ENCODE measurements at places on chromosomes 7 and 10.

GRCh38 chr10:97190450-97190849, 4.7 kb upstream of the SLIT1 start:
- no peak for DNase-seq

- DNase-seq = no peak
Observed at GRCh38 chr10:85407088-85407487, 959.5 kb downstream of the GRID1 start.

DNA sequence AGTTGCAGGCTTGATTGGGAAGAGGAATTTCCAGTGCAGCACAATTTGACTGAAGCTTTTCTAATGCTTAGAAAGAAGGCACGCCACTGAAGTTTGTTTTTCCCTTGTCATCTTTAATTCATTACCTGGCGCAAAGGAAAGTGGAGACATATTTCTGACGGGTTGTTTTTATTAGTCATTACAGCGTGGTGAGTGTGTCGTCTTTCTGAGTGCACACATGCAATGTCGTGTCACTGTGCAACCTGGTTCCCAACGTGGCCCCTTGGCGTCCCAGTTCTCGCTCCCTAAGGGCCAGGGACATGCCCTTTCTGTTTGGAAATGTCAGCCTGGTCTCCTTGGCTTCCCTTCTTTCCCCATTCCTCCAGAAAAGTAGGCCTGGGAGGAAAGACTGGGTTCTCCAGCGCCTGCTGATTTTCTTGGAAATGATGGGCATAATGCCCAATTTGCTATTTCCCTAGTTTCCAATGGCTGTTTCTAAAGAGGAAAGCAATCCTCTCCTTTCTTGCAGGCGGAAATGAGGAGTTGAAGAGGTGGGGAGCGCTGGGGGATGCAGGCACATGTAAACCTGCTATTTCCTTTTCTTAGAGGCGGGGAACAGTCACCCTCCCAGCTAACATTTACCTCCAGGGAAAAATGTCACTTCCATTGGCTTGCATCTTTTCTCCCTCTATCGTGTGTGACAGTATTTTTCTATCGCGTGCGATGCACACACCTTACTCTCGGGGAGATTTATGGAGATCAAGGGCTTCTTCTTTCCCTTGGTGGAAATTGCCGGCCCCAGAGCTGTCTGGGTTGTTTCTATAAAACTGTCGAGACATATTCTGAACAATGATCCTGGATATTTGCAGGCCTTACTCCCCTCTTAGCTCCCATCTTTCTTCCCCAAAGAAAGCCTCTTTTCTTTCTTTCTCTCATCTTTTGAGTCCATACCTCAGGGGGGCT, 249.8 kb downstream of the ARHGAP12 start:
- no peak for DNase-seq

- DNase-seq = no peak
Observed at GRCh38 chr10:15795036-15795792, 65.1 kb downstream of the MINDY3 start.

GRCh38 chr7:44104860-44105771, 971 bp downstream of the AEBP1 start:
- no peak for DNase-seq

DNA sequence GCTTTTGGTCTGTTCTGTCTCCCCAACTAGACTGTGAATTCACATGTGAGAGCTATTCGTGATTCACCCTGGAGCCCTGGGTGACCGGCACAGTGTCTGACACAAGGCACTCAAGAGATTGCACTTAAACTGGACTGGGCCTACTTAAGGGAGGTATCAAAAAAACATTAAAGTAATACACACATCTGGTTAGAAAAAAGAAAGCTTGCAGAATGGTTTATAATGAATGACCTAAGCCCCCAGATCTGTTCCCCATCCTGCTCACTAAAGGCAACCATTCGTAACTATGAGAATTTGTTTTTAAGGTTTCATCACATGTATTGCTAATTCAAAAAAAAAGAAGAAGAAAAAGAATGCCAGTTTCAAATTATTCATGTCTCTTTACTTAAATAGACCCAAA, 74.5 kb downstream of the DGKI start:
- no peak for DNase-seq

GRCh38 chr7:131945313-131945911, 389.0 kb upstream of the PODXL start:
- no peak for DNase-seq

DNA sequence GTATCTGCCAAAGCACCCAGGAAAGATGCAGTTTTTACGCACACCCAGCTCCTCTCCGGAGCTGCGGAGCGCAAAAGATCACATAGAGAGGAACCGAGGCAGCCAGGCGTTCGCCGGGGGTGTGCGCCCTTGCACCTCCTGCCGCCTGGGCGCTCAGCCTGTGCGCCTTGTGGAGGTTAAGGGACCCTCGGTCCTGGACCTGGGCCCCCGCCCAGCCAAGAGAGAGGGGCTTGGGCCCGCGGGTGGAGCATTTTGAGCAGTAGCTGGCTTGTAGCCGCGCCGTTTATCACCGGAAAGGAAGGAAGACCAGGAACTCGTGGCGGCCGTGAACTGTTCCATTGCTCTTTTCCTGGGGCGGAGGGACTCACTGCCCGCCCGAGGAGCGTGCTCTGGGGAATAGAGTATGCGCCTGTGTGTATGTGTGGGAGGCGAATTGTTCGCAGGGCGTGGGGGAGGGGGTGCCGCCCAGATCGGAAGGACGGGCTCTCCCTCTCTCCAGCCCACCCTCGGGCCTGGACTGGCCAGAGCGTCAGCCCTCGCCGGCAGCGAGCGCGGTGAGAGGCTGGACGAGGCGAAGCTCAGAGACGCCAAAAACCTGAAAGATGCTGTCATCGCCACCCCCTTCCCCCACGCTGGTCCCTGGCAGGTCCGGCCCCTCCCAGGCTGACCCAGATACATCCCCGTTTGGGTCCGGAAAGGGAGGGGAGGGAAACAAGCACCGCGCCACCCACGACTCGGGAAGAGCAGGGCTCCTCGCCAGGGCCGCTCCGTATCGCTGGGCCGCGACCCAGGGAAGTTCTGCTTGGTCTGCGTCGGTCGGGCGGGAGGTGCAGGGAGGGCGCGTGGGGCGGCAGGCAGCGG, 1.2 kb upstream of the WNT2 start:
- DNase-seq = no peak

GRCh38 chr10:13699216-13699615, 112.5 kb downstream of the PRPF18 start:
- no peak for DNase-seq

- no peak for DNase-seq
Observed at GRCh38 chr7:30321882-30322192, 37.4 kb downstream of the ZNRF2 start.

- peak; percentile 2 for DNase-seq
Observed at GRCh38 chr7:34430456-34430855, 227.6 kb upstream of the NPSR1 start.

GRCh38 chr10:45581216-45581549, 91.4 kb downstream of the ZFAND4 start:
- no peak for DNase-seq

- no peak for DNase-seq
Observed at GRCh38 chr10:95327367-95327766, 36.6 kb upstream of the PDLIM1 start.

DNA sequence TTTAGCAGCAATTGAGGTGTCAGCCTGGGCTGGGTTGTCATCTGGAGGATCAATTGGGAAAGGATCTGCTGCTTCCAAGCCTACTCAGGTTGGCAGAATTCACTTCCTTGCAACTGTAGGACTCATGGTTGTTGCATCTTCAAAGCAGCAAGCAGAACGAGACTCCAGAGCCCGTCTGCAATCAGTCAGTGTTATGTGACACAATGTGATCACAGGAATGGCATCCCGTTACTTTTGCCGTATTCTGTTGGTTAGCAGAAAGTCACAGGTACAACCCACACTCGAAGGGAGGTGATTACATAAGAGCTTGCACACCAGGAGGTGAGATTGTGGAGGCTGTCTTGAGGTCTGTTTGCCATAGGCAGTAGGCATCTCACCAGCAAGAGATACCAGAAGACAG, 15.4 kb upstream of the LYZL1 start:
- no peak for DNase-seq

DNA sequence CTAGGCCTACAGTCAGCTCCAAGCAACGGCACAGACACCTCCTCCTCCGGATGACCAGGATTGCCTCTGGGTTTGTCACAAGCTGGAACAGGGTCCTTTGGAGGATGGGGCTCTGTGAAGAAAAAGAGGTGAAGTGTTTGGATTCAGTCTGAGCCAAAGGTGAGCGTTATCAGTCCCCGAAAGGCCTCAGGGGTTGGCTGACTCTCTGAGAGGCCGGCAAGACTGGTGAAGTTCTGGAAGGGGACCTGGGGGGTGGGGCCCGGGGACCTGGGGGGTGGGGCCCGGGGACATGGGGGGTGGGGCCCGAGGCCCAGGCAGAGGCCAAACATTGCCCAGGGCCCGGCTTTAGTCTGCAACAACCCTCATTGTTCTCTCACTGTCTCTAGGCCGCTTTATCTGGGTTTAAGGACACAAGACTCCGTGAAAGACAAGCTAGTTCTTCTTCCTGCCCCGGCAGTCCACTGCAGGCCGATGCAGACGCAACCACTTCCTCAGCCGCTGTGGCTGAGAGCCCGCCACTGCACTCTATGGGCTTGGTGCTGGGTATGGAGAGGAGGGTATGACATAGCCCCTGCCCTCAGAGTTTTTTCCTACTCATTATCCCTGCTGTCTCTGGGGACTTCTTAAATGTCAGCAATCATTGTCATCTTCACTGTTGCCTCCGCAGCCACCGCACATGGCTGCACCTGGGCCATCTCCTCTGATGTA, 27.4 kb upstream of the PSAP start:
- no peak for DNase-seq

- peak; percentile 83 for DNase-seq
Observed at GRCh38 chr10:125084191-125084613, 76.2 kb downstream of the CTBP2 start.

DNA sequence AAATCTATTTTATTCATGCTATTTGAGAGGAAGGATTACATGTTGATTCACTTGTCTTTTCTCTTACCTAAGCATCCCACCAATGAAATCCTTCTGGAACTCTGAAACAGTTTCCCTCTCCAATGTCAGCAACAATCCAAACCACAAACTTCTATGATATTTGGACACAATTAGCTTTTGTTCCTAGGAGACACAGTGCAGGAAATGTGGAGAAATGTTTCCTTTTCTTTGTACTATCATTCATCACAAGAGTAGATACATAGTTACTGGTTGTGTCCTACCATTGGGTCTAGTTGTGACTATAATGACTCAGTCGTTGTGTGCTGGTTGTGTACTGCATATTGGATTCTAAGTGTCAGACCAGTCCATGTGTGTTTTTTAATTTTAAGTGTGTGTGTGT, 156.8 kb upstream of the MAGI2 start:
- DNase-seq = no peak

GRCh38 chr10:7488418-7488829, 77.6 kb upstream of the SFMBT2 start:
- DNase-seq = peak; percentile 2

DNA sequence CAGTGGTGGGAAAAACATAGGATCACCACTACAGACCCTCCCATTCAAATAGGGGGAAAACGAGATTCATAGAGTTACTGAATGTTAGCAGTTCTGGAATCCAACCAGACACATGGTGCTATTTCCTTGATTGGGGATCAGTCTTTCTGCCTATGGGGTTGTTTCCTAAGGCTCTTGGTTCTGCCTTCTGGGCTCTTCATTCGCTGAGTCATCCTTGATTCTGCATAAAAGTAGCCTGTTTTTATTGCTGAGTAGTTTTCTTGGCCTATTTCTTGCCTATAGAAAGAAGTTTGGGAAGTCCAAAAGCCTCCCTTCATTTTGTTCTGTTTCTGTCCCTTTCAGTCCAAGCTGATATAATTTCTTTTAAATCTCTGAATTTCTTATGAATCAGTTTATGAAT, 99.3 kb upstream of the OIT3 start:
- DNase-seq = no peak

- DNase-seq = no peak
Observed at GRCh38 chr10:73655257-73655989, 406 bp downstream of the SYNPO2L start.

GRCh38 chr7:19117091-19117869, at the start of gene TWIST1:
TSS of gene TWIST1 (minus strand) at chr7:19117636. CDS start at chr7:19117321, 315 bp downstream.
- DNase-seq = peak; percentile 78

DNA sequence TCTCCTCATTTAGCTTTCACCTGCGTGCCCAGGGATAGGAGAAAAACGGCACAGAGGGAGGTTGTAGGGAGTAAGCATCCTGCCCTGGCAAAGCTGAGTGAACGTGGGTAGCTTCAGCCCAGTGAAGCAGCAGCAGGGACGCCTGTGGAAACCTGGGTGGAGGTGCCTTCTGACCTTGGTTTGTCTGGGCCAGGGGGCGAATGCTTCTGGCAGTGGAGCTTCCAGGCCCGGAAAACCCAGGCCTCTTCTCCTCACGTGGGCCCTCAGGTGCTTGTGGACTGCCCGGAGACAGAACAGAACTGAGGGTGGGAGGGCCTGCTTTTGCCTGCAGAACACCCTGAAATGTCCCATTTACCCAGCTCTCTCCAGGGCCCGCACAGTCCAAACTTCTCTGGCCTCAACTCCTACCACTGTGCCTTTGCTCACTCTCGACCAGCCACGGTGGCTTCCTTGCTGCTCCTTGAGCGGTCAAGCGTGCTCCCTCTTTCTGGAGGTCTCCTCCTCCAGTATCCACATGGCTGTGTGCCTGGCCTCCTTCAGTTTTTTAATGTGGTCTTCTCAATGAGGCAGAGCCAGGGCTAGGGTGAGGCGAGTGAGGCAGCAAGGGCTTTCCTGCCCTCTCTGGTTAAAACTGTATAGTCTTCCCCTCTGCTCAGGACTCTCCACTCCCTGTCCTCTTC, 62.4 kb downstream of the TMEM209 start:
- DNase-seq = no peak

- DNase-seq = peak; percentile 95
Observed at GRCh38 chr7:28037220-28038010, 143.2 kb downstream of the JAZF1 start.

DNA sequence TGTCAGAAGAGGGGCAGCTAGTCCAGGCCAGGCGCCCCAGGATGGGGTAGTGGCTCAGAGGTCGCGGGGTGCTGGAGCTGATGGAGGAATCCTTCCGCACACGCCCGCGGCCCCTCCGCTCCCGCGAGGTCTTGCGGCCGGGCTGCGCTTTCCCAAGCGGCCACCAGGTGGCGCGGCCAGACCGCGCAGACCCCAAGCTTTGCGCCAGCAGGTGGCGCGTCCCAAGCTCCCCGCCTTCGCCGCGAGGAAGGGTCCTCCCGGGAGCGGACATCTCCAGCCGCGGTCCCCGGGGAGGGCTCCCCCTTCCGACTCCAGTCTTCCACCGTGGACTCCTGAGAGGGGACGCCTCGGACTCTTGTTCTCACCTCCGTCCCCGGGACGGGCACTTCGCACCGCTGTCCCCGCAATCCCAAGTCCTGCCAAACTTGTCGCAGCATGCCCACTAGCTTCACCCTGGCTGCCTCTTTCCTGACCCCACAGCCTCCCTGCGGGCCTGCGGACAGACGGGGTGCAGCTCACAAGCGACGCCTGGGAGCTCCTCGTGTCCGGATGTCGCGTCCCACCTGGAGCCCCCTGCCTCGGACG, 19.4 kb downstream of the KCNK18 start:
- DNase-seq = peak; percentile 11

- no peak for DNase-seq
Observed at GRCh38 chr7:155163696-155164095, 93.6 kb downstream of the HTR5A start.

- no peak for DNase-seq
Observed at GRCh38 chr10:29698773-29699490, 64.2 kb upstream of the SVIL start.

GRCh38 chr7:54964136-54964535, 54.7 kb upstream of the EGFR start:
- DNase-seq = no peak

- no peak for DNase-seq
Observed at GRCh38 chr10:3976718-3977117, 191.7 kb upstream of the KLF6 start.
